ENCODE measurements at places on chromosomes 5 and 9.

DNA sequence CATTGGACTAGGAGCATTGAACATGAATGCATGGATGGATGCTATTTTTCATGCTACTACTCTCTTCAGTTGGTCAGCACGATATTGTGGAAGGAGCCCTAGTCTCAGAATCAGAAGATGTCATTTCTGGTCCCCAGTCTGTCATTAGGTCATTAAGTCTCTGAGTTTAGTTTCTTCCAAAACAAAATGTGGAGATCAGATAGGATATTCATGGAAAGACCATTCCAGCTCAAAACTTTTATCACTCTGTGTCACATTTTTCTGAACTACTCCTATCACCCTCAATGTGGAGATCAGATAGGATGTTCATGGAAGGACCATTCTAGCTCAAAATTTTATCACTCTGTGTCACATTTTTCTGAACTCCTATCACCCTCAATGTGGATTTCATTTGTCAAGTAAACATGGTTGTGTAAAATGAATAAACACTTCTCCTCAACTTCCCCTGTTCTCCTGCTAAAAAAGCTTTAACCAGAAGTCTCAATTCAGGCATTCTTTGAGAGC lies 296.8 kb downstream of the MRPS30 start:
- DNase-seq = no peak

GRCh38 chr5:131396015-131396414 lies 132.2 kb downstream of the CDC42SE2 start:
- no peak for DNase-seq

DNA sequence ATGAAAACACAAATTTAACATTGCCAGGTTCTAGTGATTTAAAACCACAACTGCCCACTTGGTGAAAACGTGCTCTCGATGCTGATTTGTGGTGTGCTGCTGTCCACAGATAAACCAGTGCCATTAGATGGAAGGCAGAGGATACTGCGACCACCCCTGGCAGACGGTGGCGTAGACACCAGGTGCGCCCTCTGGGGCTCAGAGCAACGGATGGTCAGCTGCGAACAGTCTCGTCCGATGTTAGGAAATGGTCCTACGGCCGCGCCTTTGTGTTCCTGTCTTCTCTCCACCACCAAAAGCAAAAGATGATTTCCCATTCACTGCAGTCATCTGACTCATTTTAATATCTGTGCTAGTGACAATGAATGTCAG lies 43.2 kb downstream of the UBE2QL1 start:
- DNase-seq = no peak

DNA sequence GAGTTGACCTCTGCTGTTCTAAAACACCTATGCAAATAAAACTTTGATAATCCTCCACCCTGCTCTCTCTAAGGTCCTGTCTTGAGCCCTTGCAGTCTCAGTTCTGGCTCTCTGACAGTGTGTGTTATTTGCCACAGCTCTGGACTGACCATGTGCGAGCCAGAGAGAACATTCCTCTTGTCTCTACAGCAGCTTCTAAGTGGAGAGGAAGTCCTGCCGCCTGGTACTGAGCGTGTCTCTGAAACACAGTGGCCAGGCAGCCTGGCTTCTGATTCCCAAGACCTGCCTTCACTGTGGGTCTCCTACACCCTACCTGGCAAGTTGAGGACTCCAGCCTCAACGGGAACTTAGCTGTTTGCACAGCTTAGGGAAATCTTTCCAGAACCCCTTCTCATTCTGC lies 61.6 kb downstream of the ENTREP1 start:
- DNase-seq = no peak

DNA sequence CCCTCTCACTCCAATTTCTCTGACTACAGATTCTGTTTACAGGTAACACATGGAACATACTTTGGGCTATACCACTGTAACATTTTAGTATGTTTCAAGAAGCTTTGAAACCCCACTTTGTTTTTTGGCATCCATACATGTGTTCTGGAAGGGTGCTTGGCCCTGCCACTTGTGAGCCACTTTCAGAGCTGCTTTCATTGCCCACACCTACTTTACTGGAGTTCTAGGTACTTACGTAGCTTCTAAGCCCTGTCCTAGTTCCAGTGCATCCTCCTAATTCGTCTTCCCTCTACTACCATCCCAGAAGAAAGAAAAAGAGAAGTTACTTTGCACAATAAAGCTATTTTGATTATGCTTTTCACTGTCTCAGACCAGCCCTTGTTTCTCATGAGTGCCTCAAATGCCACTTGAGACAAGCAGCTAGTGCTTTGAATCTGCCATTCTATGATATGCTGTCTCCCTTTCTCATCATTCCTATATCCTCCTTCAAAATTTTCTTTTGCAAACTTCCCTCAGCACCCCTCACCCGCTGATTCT lies 26.5 kb upstream of the C5orf47 start:
- DNase-seq = no peak

DNA sequence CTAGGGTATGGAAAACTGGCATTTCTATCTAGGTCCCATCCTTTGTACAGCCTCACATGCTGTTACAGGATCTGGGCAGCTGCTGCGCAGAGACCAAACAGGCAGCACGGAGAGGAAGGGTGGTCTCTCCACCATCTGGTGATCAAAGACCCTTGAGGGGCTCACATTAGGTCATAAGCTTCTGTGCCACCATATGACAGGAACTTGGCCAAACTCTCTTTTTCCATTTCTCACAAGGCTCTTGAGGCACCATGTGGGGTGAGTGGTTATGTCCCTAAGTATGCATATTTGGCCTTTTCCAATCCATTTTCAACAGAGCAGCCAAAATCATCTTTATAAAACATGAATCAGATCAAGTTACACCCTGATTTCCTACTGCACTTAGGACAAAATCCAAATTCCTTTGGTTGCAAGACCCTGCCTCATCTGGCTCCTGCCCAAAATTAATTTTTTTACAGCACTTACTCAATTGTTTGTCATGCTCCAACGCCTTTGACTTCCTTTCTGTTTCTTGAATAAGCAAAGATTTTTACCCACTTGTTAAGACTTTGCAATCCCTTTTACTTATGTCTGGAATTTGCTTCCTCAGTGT lies 730.0 kb downstream of the MAT2B start:
- no peak for DNase-seq

- DNase-seq = no peak
Observed at GRCh38 chr5:157267761-157268480, 2.0 kb downstream of the CYFIP2 start.

GRCh38 chr5:53037141-53037859 lies 48.1 kb downstream of the ITGA2 start:
- no peak for DNase-seq

DNA sequence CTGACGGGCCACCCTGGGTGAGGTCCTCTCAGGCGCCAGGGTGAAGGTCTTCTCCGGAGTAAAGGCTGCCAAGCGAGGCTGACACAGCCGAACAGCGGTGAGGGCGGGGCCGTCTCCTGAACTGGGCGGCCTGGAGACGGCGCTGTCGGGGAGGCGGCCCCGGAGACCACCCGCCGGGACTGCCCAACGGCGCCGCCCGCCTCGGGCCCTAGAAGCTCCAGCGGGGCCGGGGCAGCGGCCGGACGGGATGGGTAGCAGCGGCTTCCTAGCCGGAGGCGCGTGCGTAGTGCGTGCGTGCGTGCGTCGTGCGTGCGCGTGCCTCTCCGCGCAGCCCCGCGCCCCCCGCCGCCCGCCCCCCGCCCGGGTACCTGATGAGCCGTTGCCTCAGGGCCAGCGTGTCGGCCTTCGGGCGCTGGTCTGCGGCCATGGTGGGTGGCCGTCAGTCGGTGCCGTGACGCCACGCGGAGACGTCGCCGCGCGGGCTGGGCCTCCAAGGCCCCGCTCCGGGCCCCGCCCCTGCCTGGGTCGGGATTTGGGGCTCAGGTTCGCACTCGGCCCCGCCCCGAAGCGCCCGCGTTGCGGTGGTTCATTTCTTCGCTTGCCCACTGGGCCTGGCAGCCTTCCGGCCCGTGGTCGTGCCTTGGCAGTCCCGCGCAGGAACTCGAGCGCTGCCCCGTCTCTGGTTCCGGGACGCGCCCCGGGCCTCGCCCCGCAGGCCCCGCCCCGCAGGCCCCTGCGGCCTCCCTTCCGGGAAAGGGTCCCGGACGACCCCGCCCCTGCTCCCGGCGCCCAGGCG lies at the start of gene PHYKPL:
Gene PHYKPL, minus strand, starts transcription at position 679 of the 796 bp plus-strand sequence. Its CDS starts 252 bp downstream, at position 427.
- DNase-seq = no peak

DNA sequence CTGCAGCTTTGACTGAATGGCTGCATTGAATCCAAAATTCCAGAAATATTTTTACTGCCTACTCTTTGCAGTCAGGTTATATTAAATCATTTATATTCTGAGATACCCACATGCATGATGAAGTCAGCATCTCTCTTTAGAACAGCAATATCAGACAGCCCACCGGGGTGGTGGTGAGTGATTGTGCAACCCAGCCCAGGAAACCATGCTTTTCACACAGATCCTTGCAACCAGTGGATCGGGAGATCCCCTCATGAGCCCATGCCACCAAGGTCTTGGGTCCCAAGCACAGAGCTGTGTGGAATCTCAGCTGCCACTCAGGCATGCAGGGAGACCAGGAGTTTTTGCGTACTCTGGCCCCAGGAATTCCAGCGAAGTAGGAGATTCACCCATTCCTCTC lies 226.5 kb downstream of the DTWD2 start:
- DNase-seq = no peak

GRCh38 chr9:132425675-132426062 lies 15.7 kb downstream of the CFAP77 start:
- DNase-seq = no peak

GRCh38 chr5:41406424-41406823 lies 104.0 kb downstream of the PLCXD3 start:
- DNase-seq = no peak

- no peak for DNase-seq
Observed at GRCh38 chr5:175092691-175093090, 351.3 kb downstream of the DRD1 start.

GRCh38 chr5:147930769-147931168 lies 24.4 kb upstream of the C5orf46 start:
- DNase-seq = no peak

DNA sequence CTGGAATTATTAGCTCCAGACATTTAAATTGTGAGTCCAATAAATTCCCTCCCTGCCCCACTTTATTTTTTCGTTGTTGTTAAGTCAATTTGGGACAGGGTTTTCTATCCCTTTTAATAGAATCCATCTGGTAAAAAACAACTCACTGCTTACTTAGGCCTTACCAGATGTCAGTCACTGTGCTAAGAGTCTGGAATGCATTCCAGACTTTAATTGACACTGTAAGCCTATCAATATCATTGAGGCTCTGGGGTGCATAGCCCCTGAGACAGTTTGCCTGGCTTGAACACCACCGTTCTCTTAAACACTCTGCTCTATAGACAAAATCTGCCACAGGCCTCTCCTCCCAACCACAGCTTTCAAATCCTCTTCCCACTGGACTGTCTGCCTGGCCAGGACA lies 175.9 kb downstream of the NSG2 start:
- no peak for DNase-seq

DNA sequence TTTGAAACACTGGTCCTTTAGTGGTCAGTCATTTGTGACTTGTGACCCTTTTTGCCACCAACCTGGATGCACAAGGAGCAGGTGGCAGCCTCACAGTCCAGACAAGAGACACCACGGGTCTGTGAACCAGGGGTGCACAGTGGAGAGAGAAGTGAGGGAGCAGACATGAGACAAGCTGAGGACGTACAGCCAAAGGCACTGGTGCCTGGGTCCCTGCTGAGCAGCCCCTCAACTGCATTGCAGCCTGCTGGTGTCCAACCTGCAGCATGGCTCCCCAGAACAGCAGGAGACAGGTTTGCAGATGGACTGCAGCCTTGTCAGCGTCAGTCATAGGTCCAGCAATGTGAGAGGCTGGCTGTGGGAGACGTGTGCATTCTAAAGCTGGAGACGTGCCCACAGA lies 124.2 kb upstream of the FSTL4 start:
- DNase-seq = no peak

DNA sequence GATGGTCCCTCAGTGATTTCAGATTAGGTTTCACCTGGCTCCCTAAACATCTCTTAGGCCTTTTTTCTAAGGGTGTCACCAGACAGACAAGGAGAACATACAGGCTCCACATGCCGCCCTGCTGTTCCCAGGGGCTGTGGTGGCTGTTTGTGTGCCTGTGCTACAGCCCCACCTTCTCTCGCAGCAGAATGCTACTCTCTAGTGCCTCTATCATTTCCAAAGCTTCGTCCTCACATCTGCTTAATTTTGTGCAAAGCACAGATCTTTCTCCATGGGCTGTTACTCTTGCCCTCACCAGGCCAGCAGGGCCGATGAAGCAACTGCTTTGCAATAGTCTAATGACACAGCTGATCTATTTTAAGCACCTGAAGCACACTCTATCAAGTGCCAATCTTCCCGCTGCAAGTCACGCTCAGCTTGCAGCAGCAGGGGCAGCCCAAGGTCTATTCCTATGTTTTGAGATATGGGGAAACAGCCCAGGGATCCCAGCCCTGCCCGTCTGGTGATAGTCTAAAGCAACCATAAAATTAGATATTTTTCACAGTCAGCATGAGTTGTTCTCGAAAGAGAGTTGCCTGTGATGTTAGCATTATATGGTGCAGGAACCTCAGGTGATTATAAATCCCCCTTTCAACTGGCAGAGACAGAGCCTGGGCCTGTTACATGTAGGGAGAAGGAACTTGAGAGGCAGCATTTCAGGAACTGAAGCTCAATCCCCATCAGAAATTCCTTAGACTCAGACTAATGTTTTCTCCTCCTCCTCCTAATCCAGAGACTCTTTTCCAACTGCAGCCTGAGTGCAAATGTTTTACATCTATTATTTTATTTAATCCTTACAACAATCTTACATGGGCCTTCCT lies 12.7 kb downstream of the ABLIM3 start:
- DNase-seq = peak; percentile 84

GRCh38 chr5:10583663-10584572 lies 20.0 kb downstream of the ANKRD33B start:
- no peak for DNase-seq

DNA sequence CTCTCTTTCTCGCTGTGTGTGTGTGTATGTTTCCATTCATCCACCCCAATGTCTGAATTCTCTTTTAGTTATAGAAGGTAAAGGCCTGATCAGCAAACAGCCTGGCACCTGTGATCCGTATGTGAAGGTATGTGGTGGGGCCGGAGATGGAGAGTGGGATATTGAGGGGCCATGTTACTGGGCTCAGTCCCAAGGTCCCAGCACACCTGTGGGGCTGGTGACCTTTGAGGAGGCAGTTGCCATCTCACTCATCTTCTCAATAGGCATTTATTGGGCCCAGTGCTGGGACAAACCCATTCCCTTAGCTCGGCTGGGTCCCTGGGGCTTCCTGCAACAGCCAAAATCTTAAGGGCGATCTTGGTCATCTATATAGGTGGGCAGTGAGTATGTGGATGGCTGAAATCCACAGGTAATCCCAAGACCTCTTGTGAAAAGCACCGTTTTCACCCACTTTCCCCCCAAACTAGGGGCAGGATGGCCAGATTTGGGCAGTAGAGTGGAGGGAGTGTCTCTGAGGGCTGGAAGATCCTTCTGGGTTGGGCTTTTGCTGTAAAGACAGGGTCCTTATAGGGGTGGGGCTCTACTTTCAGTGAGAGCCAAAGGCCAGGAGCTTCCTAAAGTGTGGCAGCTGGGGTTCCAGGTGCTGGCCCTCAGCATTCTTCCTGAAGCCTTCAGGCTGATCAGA lies 19.6 kb downstream of the RGS3 start:
- no peak for DNase-seq

- no peak for DNase-seq
Observed at GRCh38 chr5:178349625-178350353, 117.2 kb upstream of the PHYKPL start.

GRCh38 chr5:172010278-172010677 lies 3.8 kb upstream of the FBXW11 start:
- DNase-seq = peak; percentile 57

- no peak for DNase-seq
Observed at GRCh38 chr5:33999978-34000377, 7.9 kb downstream of the AMACR start.

Data from DMS 273 treated with DMSO at 0.1 percent for 48 hours (cell line).